ENCODE measurements at places on chromosomes 7 and 10.

- no peak for DNase-seq
Measured at GRCh38 chr10:51231754-51232153, 157.5 kb downstream of the PRKG1 start.

DNA sequence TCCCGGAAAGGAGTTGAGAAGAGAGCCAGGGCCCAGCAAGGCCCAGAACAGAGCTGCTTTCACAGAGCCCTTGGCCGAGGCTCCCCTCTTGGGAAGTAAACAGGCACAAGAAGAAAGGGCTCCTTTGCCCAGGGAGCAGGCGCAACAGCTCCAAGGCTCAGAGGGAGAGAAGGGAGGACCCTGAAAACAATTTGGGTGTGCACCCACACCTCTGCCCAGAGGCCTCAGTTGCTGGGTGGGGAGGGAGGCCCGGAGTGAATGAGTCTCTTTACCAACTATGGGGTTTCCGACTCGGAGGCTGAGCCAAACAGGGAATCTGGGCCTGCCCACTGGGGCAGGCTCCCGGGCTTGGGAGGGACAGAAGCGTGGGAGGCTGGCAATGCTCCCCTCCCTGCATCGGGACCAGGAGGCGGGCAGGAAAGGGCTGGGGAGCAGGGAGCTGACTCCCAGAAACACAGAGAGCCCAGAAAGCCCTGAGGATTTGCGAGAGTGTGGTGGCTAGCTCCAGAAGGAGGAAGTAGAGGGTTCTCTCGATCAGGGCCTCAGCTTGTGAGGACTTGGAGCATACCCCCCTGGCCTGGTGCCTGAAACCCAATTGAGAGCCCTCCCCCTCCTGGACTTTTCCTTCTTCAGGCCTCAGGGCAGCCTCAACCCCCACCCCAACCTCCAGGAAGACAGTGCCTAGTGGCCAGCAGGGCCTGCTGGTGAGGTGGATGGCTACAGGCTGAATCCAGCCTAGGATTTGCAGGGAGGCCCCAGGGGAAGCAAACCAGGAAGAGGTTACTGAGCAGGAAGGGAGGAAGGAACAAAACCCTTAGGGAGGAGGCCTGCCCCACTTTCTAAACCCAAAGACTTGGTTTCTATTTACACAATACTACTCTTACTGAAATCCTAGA, 6.2 kb downstream of the C10orf105 start:
- no peak for DNase-seq

GRCh38 chr10:74035303-74035702, 37.4 kb downstream of the VCL start:
- no peak for DNase-seq

- DNase-seq = no peak
Measured at GRCh38 chr10:98391065-98391464, 23.9 kb downstream of the PYROXD2 start.

DNA sequence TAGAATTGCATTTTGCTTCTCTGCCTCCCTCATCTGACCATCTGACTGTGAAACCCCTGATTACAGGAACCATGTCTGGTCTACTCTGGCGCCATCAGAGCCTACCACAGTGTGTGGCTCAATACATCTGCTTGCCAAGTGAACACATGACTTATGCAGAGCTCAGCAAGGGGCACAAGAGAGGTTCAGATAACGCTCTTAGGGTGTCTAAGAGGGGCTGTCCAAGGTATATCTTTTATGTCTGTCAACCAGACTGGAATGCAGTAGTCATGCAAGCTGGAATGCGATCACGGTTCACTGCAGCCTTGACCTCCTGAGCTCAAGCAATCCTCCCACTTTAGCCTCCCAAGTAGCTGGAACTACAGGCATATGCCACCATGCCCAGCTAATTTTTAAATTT, 10.3 kb upstream of the RRP12 start:
- DNase-seq = no peak

GRCh38 chr10:103899312-103899711, 18.7 kb downstream of the STN1 start:
- no peak for DNase-seq

DNA sequence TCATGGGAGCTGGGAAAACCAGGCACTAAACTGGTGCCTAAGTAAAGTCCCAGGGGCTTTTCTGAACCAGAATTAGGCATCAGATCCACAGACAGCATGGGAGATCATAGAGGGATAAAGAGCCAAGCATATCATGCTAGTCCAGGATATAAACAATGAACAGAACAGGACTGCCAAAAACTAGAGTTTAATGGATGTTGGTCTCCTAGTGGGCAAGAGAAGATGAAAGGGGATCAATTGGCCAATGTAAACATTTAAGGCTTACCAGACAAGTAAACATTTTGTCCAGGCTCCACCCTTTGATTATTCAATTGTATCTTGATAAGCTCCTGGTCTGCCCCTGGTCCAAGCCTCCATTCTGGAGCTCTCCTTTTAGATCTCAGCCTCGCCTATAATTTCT, 18.9 kb downstream of the MACC1 start:
- no peak for DNase-seq

GRCh38 chr10:111354859-111355258, 278.0 kb downstream of the ADRA2A start:
- DNase-seq = no peak

GRCh38 chr10:49441488-49442476, 45.9 kb upstream of the DRGX start:
- DNase-seq = no peak

- no peak for DNase-seq
Measured at GRCh38 chr10:30390207-30390606, 41.1 kb upstream of the MTPAP start.

DNA sequence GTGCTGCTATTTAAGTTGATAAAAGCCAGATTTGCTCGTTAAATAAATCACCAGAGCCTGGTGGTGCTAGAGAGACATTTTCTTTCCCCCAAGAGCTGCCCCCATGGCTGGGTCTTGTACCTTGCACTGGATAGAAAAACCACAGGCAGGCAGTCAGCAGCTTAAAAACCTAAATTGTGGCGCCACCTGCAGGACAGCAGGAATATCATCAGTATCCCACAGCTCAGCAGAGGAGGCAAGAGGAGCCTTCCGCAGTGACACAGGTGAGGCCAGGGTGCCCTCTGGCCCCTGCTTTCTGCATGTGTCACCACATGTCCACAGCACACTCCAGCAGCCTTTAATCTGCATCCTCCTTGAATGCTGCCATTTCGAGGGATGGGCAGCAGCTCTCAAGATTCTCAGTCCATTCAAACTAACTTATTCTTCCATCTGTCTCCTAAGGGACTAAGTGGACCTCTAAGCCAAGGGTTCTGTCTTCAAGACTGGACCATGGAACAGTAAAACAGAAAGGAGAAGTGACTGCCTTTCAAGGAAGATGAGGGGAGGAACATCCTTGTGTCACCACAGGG, 4.5 kb upstream of the PLXNA4 start:
- DNase-seq = peak; percentile 60

DNA sequence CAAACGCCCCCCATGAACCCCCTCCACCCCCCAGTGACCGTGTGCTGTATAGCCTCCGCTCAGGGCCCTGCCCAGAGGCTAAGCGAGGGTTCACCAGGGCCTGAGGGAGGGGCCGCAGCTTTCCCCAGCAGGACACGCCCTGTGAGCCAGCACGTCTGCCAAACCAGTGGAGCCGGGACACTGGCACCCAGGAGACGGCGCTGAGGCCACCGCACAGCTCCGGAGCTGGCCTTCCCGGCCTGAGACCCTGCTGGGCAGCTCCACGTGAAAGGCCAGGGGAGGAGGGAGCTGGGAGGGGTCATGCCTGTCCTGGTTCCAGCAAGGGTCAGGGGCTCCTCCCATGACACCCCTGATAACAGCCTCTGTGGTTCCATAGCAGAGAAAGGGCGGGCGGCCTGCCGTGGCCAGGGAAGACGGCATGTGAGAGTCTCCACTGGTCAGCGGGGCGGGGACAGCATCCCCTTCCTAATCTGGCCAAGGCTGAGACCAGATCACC, 278.3 kb downstream of the ELFN1 start:
- no peak for DNase-seq

DNA sequence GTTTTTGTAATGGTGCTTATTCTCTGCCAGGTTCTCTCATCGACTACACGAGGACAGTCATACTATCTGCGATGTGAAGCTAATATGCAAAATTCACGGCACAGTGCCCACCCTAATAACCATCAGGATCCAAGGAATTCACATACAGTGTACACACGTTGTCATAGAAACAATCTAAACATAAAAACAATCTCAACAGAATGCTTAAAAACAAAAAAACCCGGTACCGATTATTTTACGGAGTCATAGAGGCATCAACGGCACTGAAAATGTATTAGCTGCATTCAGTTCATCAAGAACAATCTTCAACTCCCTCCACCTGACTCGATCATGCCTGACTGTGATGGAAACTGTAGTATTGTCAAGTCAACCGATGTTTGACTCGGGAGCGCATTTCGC, 628 bp downstream of the MRPS33 start:
- no peak for DNase-seq

DNA sequence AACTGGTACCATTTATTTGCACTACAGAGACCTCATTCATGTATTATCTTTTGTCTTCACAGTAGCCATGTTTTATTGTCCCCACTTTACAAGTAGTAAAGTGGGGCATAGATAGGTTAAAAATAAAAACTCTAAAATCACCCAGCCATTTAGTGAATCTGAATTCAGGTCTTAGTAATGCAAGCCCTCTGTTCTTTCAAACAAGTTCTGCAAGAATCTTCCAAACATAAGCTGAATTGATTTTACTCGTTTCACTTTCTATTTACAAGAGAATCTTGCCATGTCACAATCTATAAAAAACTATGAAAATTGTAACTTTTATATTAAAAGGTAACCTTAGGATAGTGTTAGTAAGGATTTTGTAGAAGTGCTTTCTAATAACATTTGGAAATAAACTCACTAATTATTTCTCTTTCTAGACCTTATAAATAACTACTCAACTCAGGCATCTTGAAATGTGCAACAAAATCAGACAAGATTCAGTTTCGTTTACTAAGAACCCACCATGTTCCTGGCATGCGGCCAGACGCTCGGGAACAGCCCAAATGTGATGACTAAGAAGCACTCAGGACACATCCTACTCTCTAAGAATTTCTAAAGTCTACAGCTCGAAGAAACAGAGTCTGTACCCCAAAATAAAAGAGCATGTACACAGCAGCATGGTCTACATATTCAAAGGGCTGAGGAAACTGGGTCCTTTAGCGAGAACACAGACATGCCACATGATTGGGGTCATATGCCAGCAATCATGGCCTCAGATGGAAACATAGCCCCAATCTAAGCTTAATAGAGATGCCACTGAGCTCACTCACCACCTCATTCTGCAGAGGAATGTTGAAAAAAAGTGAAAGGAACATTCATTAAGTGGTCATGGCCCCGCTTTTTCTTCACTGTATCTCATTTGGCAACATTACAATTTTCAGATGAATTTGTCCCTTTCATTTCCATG, 167.6 kb downstream of the AMPH start:
- DNase-seq = no peak

- DNase-seq = peak; percentile 94
Measured at GRCh38 chr10:103273041-103273441, 3.9 kb upstream of the INA start.

DNA sequence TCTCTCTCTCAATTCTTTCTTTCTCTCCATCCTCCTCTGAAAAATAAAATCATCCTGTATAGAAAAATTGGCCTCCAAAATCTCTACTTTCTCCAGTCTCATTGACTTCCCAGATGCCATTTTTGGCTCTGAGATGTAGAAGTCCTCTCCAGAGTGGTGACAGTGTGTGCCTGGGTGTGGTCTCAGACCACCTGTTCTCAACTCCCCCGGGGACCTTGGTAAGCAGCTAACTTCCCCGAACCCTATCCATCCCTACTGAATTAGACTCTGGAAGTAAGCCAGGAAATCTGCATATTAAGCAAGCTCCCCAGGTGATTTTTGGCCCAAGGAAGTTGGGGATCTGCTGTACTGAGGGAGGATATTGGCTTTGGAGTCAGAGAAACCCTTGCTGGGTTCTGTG, 120.5 kb downstream of the WDR11 start:
- DNase-seq = no peak

DNA sequence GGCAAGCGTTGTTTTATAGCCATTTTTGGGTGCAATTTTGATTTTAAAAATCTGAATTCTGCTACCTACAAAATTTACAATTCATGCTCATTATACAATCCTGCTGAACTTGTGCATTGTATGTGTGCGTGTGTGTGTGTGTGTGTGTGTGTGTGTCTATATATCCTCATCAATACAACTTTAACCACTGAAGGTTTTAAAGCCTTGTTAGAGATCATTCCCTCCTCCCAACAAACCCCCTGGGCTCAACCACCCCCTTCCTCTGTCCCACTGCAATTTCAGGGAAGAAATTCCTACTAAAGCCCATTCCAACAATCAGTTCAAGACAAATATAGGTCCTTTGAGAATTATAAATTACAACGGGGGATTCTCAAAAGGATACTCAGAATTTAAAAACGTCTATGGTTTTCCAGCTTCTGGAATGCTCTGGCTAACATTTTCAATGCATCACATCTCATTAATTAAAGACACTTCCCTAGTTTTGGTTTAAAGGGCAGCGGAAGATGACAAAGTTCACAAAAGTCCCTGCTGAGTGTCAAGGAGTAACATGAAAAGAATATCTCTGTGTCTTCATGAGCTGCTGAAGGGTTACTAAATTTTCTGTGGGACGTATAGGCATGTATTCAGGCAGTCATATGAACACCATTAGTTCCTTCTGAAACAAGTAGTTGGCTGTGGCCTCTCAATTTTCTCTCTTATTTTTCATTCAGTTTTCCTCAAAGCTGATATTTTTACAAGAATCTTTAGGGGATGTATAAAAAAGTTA, 889 bp upstream of the SEMA3A start:
- DNase-seq = no peak

GRCh38 chr10:102493771-102494170, 8.7 kb downstream of the ACTR1A start:
- no peak for DNase-seq

GRCh38 chr7:134374291-134374690, 57.6 kb upstream of the SLC35B4 start:
- no peak for DNase-seq

DNA sequence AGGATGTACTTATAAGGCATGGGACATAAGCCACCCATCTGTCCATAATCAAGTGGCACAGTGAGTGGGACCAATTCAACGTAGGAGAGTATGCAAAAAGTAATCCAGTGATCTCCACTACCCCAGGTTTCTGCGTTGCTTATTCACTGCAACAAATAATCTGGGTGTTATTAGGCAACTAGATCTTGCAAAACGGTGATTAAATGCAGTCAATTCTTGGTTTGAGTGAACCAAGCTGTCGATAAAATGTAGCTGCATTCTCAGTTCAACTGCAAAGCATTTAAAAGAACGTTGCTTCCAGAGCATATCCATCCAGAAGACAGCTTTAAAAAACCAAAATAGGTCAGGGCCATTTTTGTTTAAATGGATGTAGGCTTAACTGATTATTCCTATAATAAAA, 5.0 kb downstream of the LSMEM1 start:
- DNase-seq = no peak

GRCh38 chr10:124963866-124964720, 22.2 kb downstream of the ZRANB1 start:
- DNase-seq = no peak

- no peak for DNase-seq
Measured at GRCh38 chr7:19677180-19677579, 31.7 kb downstream of the POLR1F start.

- no peak for DNase-seq
Measured at GRCh38 chr10:127899766-127900387, 7.0 kb upstream of the PTPRE start.

Data from Panc1 (cell line).